ENCODE measurements at places on chromosomes 4 and X.

DNA sequence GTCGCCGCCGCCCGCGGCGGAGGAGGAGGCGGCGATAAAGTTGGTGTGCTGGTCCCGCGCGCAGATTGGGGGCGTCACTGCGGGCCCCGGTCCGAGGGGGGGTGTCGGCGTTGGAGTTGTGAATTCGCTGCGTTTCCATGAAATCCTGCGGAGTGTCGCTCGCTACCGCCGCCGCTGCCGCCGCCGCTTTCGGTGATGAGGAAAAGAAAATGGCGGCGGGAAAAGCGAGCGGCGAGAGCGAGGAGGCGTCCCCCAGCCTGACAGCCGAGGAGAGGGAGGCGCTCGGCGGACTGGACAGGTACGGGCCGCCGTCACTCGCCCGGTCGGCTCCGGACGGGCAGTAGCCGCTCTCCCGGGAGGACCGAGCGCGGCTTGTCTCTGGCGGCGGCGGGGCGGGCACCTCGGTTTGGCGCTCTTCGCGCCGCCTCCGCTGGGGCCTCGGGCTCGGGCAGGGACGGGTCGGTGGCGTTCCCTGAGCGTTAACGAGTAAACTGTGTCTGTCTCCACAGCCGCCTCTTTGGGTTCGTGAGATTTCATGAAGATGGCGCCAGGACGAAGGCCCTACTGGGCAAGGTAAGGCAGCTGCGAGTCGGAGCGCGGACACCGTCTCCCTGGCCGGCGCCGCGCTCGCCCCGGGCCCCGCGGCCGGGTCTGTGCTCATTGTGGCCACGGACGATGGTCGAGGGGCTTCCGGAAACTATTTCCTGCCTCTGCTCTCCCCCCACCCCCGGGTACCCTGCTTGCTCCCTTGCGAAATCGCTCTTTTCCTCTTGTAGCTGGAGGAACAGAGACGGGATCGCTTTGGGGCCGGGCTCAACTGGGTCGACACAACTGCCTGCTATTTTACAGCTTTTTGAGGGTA, 658 bp downstream of the KDM6A start:
- no peak for DNase-seq

DNA sequence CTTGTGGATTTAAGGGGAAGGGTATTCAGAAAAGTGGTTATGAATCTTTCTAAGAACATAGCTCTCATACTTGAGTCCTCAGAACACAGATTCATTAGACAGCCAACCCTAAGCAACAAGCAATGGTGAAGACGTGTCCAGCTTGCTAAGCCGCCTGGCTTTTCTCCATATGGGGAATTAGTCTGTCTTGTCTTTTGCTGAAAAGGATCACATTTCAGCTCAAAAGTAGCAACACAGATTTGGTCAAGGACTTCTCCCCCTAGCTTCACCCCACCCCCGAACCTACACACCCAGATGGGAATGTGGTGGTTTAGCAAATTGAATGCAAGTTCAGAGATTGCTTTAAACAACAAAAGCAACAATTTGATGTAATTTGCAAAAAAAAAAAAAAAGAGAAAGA, 103.3 kb upstream of the RASGEF1B start:
- no peak for DNase-seq

GRCh38 chrX:150837845-150838244, 60.6 kb downstream of the CD99L2 start:
- no peak for DNase-seq

DNA sequence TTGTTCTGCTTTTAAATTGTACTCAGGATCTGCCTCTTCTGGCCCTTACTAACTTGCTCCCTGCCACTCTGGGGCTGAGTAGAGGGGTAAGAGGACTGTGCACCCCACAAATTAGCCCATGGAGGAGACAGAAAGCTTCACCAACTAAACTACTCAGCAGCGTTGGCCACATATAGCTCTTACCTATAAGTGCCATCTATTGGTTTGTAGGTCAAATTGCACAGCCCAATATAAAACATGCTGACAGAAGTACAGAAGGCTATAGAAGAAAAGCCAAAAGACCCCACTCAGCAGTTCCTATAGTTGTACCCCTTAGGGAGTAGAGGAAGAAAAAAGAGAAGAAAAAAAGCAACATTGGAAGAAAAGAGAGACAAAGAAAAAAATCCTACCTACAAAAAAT, 341.2 kb upstream of the FMR1 start:
- DNase-seq, result no peak

DNA sequence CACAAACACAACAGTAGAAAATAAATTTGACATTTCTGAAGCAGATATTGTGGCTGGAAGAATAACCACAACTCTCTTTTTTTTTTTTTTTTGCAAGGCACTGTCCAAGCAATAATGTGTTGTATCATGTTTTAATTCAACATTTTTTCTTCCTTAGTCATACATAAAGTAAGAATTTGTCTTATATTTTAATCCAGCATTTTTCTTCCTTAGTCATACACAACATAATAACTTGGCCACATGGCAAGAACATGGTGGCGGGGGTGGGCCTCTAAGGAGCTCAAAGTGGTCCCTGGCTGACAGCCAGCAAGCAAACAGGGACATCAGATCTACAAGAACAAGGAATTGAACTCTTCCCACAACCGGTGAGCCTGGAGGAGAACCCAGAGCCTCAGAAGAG, 20.2 kb downstream of the FBXW7 start:
- no peak for DNase-seq

DNA sequence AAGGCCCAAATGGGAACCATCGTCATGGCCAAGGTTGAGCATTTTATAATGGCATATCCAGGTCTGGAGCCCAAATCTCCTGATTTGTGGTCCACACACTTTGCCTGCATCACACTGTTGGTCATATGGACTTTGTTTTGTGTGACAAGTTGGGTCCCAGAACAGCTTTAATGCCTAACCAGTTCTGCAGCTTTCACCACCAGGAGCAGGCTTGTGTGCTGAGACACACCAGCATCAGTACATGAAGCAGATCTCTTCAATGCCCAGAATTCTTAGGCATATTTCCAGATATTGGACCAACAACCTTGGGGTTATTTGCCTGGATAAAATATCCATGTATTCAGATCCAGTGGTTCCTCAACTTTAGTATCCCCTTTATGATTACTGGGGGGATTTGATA, 371.3 kb downstream of the FBXW7 start:
- DNase-seq, result no peak

All from left renal pelvis (tissue), 4 donors.